Naive thymus-derived CD4-positive, alpha-beta T cell (primary cell): ENCODE measurements at places on chromosomes 11 and 22.
A peak's percentile ranks its signal among the peaks of the same experiment; 100 is the strongest.

DNA sequence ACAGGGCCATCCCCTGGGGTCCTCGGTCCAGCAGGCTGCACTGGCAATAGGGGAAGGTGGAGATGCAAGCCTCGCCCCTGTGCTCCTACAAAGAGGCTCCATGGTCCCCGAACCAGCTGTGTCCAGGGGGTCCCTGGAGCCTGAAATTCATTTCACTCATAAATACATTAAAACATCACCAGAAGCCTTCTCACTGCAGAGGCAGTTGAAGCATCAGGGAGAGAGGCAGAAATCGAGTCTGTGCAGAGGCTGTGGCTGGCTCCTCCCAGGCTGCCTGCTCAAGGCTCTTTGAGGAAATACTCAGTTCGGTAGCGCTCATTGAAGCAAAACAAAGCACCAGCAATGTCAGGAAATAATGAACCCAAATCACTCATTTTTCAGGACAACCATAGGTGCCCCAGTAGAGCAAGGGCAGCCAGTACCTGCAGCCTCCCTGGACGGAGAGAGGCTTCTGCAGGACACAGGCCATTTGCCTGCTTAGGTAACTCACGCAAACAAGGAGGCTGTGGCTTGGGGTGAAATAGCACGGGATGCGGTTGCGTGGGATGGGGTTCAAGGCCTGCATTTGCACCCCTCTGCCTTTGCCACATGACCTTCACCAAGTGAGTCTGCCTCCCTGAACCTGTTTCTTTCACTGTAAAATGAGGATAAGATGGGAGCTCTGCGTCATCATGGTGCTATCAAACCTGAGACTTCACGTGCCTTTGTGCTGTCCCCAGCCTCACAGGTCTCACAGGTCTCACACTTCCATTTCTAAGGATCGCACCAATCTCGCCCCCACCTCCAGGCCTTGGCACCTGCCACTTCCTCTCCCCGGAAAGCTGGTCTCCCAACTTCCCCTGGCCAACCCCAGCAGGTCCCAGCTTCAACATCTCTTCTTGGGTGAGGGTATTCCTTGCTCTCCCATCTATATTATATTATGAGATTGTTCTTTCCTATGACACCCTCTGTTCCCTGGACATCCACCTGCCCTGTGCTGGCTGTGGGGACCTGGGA lies 84.3 kb upstream of the SHISAL1 start:
- no peak overlapping the region for H3K27ac ChIP-seq
- no peak overlapping the region for H3K4me3 ChIP-seq
- H3K4me1 ChIP-seq = no peaks in the 10 kb centered on the region
- no peaks in the 10 kb centered on the region for H3K27me3 ChIP-seq
- no peak for DNase-seq

GRCh38 chr11:118216621-118217481 lies 8.0 kb downstream of the JAML start:
- H3K27ac ChIP-seq = peak overlapping the region; percentile 64
- DNase-seq = no peak
- peaks cover 12% of the 10 kb centered on the region for H3K36me3 ChIP-seq
- H3K4me3 ChIP-seq = peak overlapping the region; percentile 37
- no peaks in the 10 kb centered on the region for H3K27me3 ChIP-seq

DNA sequence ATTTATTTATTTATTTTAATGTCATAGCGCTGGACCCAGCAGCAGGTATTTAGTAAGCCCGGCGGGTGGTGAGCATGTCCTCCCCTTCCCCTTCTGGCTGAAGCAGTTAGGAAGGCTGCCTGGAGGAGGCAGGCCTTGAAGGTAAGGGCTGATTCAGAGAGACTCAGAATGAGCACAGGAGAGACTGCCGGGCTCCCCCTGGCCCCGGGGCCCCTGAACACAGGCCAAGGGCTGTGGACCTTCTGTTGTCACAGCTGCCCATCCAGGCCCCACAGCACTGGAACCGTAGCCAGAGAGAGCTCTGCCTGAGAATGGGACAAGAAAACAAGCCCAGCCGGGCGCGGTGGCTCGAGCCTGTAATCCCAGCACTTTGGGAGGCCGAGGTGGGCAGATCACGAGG lies 52.8 kb downstream of the KCNJ4 start:
- H3K27ac ChIP-seq = no peak overlapping the region
- H3K4me1 ChIP-seq = no peaks in the 10 kb centered on the region
- DNase-seq = no peak
- H3K4me3 ChIP-seq = no peak overlapping the region
- no peaks in the 10 kb centered on the region for H3K27me3 ChIP-seq

- H3K4me1 ChIP-seq = no peaks in the 10 kb centered on the region
- H3K27me3 ChIP-seq = no peaks in the 10 kb centered on the region
- peaks cover 98% of the 10 kb centered on the region for H3K36me3 ChIP-seq
- H3K27ac ChIP-seq = no peak overlapping the region
These were observed 100.6 kb upstream of the SORL1-AS1 start for GRCh38 chr11:121553389-121553788.
